Lung (tissue), 17 donors: ENCODE measurements at places on chromosomes 13 and 19.

GRCh38 chr19:19532806-19533701 lies 4.3 kb downstream of the YJEFN3 start:
- DNase-seq: no peak
- H3K36me3 ChIP-seq: no peaks in the 10 kb centered on the region
- H3K27ac ChIP-seq: no peak overlapping the region
- peaks cover 17% of the 10 kb centered on the region for H3K27me3 ChIP-seq

GRCh38 chr13:91596842-91597241 lies 198.4 kb downstream of the GPC5 start:
- H3K4me1 ChIP-seq: no peaks in the 10 kb centered on the region
- no peak overlapping the region for H3K27ac ChIP-seq
- no peak overlapping the region for H3K4me3 ChIP-seq
- no peaks in the 10 kb centered on the region for H3K36me3 ChIP-seq

DNA sequence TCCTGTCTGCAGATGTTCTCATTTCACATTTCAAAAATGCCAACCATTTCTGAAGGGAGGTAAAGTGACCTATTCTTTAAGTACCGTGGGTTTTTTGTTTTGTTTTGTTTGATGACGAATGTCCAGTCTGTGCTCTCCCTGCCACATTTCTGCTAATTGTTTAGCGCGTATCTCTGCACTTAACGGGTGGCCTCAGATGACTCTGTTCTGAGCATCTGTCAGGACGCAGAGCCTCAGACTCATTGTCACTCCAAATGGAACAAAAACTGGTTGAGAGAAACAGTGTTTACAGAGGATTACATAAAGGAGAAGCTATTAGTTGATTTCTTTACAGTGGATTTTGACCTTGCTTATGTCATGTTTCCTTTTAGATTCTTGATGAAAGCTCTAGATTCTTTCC lies 23.7 kb downstream of the TPP2 start:
- H3K27ac ChIP-seq: no peak overlapping the region
- peaks cover 48% of the 10 kb centered on the region for H3K36me3 ChIP-seq
- H3K4me3 ChIP-seq: no peak overlapping the region
- H3K4me1 ChIP-seq: no peaks in the 10 kb centered on the region
- no peaks in the 10 kb centered on the region for H3K27me3 ChIP-seq

DNA sequence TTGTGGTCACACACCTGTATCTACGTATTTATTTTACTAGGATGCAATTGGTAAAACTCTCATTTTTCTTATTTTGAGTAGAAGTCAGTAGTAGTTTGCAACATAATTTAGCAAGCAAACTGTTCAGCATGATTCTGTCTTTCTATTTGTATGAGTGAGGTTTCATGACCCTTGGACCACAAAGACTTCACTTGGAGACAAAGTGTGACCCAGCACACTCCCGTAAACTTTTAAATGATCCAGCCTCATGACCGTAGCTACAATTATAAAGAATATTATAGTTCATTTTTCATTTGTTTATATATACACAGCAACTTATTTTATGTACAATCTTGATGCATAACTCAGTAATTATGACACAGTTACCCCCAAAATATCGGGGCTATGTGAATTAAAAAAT lies 86.5 kb downstream of the ERCC5 start:
- no peak overlapping the region for H3K4me3 ChIP-seq
- no peak for DNase-seq

DNA sequence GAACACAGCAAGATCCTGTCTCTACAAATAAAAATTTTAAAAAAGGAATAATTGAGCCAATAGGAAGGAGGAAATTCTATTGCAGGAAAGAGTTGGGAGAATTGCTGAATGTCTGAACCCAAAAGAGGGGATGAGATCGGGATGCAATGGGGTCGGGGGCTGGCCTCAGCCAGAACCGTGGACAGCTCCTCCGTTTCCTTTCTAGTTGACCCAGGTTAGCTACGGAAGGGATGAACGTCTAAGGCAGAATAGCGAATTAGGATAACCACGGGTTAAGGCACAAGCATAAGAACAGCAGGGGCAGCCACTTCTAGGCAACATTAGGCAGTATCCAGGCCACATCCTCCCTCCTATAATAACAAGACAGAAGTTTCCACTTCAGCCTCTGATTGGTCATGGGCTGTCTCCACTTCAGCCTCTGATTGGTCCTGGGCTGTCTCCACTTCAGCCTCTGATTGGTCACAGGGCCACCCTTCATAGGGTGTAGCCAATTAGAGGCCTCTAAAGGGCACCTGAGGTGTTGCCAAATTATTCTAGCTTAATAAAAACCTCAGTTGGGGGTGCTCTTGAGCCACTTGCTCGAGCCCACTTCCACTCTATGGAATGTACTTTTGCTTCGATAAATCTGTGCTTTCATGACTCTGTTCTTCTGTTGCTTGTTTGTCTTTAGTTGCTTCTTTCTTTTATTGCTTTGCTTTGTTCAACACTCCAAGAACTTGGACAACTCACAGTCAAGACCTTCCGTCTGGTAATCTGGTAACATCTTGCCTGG lies 24.9 kb upstream of the TPM4 start:
- H3K4me3 ChIP-seq: no peak overlapping the region
- H3K27ac ChIP-seq: no peak overlapping the region
- no peaks in the 10 kb centered on the region for H3K4me1 ChIP-seq
